Pons (tissue), 1 donor: ENCODE measurements at places on chromosomes 1 and 21.

DNA sequence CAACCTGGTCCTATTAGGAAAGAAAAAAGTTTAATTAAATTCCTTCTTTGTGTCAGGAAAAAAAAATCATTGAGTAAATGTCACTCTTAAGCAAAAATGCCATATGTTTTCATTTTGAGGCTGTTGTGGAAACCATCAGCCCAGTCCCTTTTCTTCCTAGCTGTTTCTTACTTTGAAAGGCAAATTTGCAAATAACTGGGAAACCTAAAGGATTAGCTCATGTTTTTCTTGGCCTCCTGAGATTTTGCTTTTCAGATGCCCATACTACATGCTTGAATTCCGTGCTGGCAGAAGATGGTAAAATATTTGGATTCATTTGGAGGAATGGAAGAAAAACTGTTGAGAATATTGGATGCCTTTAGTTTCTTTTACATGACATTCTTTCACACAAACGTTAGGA lies 182.1 kb upstream of the ADAMTS5 start:
- DNase-seq = no peak

DNA sequence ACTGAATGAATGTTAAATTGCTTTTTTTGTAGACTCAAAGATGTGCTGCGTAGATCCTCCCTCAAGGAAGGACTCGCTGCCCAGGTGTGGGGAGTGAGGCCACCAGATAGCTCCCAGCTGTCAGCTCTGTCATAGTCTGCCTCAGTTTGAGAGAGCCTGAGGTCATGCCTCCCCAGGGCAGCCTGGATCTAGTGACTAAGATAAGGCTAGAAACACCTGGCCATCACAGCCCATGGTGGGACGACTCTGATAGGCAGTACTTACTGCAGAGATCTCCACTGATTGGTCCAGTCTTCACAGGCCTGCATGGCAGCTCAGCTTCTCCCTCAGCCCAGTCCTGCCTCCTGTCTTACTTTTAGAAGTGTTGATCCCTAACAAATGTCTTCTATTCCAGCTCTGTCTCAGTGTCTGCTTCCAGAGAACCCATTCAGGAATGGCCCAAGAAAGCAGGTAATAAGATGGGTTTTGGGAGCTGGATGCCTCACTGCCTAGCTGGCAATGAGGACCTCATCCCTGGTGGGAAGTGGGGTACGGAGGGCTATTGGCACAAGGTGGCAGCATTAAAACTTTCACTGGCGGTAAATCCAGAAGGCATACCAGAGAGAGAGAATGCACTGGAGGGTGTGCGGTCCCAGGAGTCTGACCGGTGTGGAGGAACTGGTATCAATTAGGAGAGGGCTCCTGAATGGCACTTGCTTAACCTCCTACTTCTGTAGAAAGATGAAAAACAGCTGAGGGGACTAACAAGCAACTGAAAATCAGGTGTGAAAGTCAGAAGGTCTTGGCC lies 55.3 kb upstream of the GPR37L1 start:
- no peak for DNase-seq

- no peak for DNase-seq
These were observed 13.8 kb upstream of the MPZL1 start for GRCh38 chr1:167707942-167708341.

DNA sequence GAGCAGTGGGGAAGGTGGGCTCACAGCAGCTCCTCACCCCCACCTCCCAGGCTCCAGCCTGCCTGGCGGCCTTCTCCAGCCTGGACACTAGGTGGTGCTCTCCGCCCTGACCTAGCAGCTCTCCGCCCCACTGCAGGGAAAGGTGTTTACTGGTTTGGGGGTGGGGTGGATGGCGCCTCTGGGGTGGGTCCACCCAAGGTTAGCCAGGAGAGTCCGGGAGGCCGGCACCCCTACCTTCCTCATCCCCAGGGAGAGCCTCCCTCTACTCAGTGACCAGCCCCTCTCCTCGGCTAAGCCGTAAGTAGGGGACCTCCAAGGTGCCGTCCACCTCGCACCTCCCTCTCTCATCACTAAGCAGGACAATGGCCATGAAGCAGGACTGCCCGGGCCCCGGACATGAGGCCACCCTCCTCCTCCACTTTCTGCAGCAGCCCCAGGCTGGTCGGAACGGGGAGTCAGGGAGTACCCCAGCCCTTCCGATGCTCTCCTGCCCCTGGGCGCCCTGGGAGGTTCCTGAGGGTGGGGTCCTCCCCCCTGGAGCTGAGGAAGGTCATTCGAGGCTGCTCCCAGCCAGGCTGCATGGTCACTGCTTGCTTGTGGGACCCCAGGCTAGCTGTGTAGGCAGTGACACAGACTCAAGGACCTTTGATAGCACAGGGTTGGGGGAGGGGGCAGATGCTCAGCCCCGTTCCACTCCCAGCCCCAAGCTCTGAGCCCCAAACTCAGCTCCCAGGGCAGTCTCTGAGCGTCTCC lies 101.4 kb upstream of the VAMP3 start:
- DNase-seq = peak; percentile 57

DNA sequence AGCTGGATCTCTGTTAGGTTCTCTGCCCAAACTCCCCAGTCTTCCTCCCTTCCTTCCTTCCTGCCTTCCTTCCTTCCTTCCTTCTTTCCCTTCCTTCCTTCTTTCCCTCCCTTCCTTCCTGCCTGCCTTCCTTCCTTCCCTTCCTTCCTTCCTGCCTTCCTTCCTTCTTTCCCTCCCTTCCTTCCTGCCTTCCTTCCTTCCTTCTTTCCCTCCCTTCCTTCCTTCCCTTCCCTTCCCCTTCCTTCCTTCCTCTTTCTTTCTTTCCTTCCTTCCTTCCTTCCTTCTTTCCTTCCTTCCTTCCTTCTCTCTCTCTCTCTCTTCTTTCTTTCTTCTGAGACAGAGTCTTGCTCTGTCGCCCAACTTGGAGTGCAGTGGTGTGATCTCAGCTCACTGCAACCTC lies 8.7 kb upstream of the LSM10 start:
- no peak for DNase-seq

- DNase-seq = no peak
These were observed 79.7 kb upstream of the ARHGAP29 start for GRCh38 chr1:94316836-94317789.
